ENCODE measurements at places on chromosomes 6 and 20. TPM values are rescaled to one million over a fixed set of nuclear protein-coding genes. Genes with fewer than 3 reads are reported as not detected.

The SFTA2 gene
- total RNA-seq: not detected

- peaks cover 12% of the 10 kb centered on the region for H3K4me1 ChIP-seq
- DNase-seq: no peak
- H3K27me3 ChIP-seq: no peaks in the 10 kb centered on the region
- no peak overlapping the region for H3K4me3 ChIP-seq
- H3K27ac ChIP-seq: no peak overlapping the region
Measured at GRCh38 chr6:56521454-56521853, 121.2 kb downstream of the DST start.

DNA sequence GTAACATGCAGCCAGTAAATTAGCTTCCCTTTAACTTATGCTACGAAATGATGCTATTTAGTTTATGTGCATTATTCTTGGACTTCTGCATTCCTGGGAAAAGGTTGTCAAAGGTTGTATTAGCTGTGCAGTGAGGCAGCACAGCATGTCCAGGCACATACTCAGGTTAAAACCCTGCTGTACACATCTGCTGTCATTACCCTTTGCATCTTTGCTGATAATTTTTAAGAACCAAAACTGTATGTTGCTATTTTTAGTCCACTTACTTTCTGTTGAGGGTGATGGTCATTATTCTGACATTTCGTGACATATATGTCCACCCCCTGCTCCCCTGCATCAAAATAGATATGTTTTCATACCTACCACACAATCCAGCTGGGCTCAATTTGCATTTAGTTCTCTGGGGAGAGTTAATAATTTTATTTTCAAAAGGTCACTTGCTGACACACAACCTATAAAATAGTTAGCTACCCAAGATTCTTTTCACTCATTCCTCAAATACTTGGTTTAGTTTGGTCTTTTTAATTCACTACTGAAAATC is 142.5 kb upstream of the SPACA1 start:
- peak overlapping the region; percentile 76 for H3K27ac ChIP-seq
- H3K27me3 ChIP-seq: no peaks in the 10 kb centered on the region
- H3K4me1 ChIP-seq: peaks cover 47% of the 10 kb centered on the region

GRCh38 chr20:10802236-10802635 is 128.4 kb upstream of the JAG1 start:
- peaks cover 13% of the 10 kb centered on the region for H3K4me1 ChIP-seq
- no peak for DNase-seq
- H3K27ac ChIP-seq: no peak overlapping the region
- H3K36me3 ChIP-seq: no peaks in the 10 kb centered on the region

The IL17A gene
- not detected for total RNA-seq

GRCh38 chr6:40410821-40411220 is 176.3 kb downstream of the LRFN2 start:
- H3K36me3 ChIP-seq: no peaks in the 10 kb centered on the region
- H3K4me1 ChIP-seq: peaks cover 30% of the 10 kb centered on the region
- peaks cover 7% of the 10 kb centered on the region for H3K27me3 ChIP-seq
- peak; percentile 62 for DNase-seq
- H3K27ac ChIP-seq: peak overlapping the region; percentile 84
- H3K4me3 ChIP-seq: peak overlapping the region; percentile 57

GRCh38 chr6:63673692-63674091 is 38.1 kb downstream of the PHF3 start:
- no peak for DNase-seq
- H3K36me3 ChIP-seq: no peaks in the 10 kb centered on the region
- no peak overlapping the region for H3K27ac ChIP-seq
- no peak overlapping the region for H3K4me3 ChIP-seq

The KIAA1755 gene
- total RNA-seq: 1.6 TPM

GRCh38 chr20:37764333-37764935 is 70.6 kb downstream of the CTNNBL1 start:
- no peak for DNase-seq
- H3K27ac ChIP-seq: no peak overlapping the region
- no peaks in the 10 kb centered on the region for H3K27me3 ChIP-seq

The BPIFB1 gene
- total RNA-seq: not detected

The RHAG gene
- not detected for total RNA-seq

GRCh38 chr6:83216806-83217205 is 23.6 kb downstream of the RWDD2A start:
- H3K4me1 ChIP-seq: peaks cover 41% of the 10 kb centered on the region
- no peaks in the 10 kb centered on the region for H3K36me3 ChIP-seq
- H3K27me3 ChIP-seq: peaks cover 5% of the 10 kb centered on the region
- no peak overlapping the region for H3K4me3 ChIP-seq

DNA sequence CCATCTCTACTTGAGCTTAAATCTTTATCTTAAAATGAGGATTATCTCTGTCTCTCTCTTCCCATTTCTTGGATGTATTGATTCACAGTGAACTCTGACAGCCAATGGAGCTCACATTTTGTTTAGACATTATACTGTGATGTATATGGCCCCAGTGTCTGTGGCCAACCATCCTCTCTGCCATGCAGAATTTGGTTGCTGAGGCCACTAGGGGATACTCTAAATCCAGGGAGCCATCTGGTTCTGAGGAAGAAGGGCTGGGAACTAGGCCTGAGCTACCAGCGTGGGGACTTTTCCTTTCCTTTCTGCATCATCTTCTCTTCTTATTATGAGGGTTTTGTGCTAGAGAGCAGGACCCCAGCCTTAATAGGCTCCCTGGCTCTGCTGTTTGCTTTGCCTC is 59.1 kb upstream of the RIPOR2 start:
- DNase-seq: no peak
- H3K27ac ChIP-seq: no peak overlapping the region
- no peaks in the 10 kb centered on the region for H3K27me3 ChIP-seq

DNA sequence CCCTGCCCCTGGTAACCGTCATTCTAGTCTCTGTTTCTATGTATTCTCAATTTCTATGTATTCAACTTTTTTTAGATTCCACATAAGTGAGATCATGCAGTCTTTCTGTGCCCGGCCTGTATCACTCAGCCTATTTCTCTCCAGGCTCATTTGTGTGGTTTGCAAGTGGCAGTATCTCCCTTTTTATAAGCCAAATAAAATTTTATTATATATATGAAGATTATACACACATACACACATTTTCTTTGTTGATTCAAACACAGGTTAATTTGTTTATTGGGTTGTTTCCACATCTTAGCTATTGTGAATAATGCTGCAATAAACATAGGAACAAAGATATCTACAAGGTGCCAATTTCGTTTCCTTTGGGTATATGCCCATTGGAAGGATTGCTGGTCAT is 571.7 kb downstream of the DHX35 start:
- H3K36me3 ChIP-seq: no peaks in the 10 kb centered on the region
- no peak for DNase-seq
- no peak overlapping the region for H3K27ac ChIP-seq
- peaks cover 3% of the 10 kb centered on the region for H3K27me3 ChIP-seq
- H3K4me3 ChIP-seq: no peak overlapping the region

GRCh38 chr20:37464611-37465010 is 56.4 kb upstream of the NNAT start:
- no peak for DNase-seq
- H3K4me1 ChIP-seq: peaks cover 15% of the 10 kb centered on the region
- H3K36me3 ChIP-seq: peaks cover 8% of the 10 kb centered on the region

DNA sequence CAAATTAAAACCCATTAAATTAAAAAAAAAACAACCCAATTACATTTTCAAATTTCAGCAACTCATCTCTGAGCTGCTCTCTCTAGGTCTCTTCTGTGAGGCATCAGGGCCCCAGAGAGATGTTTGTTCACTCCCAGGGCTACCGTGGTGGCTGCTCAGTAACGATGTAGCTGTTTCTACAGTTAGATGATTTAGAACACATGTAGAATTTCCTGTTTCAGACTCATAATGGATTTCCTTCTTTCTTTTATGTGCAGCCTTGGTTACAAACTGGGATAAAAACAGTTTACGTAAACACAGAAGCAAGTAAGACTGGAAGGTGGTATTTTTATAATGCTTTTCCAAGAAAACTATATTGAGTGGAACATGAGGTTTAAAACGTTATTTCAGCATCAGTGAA is 116.1 kb upstream of the CCN2 start:
- no peak overlapping the region for H3K27ac ChIP-seq
- H3K4me1 ChIP-seq: no peaks in the 10 kb centered on the region
- H3K27me3 ChIP-seq: peaks cover 2% of the 10 kb centered on the region

The VGLL2 gene
- total RNA-seq: not detected

Measured in glutamatergic neuron (in vitro differentiated cells).